HFF-Myc (cell line): ENCODE measurements at places on chromosomes 16 and 17.

GRCh38 chr16:8199390-8199789, 390.9 kb downstream of the TMEM114 start:
- no peak for DNase-seq

DNA sequence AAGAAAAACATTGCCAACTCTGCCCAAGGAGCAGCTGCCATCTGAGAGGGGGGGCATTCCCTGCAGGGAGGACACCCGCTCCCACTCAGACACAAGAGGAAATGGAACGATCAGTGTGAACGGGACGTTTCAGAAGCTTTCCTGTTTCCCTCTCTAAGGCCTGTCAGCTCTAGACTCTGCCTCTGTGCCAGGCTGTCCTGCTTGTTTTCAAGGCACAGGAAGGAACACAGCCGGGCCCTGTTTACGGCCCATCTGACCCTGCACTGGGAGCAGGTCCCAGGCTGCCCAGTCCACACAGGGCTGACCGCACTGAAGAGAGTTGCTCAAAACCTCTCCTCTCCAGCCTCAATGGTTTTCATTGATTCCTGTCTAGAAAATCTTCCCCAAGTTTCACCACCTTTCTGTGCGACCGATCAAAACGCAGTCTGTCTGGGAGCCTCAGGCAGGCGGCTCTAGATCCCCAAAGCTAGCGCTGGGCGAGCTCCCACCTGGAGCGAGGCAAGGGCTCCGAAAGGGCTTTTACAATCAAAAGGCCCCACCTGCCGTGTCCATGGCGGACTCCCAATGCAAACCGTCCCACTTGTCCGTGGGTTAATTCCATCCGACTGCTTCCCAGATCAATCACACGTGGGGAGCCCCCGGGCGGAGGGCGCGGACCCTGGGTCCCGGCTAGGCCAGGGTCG, 1.5 kb downstream of the PIEZO1 start:
- no peak for DNase-seq

DNA sequence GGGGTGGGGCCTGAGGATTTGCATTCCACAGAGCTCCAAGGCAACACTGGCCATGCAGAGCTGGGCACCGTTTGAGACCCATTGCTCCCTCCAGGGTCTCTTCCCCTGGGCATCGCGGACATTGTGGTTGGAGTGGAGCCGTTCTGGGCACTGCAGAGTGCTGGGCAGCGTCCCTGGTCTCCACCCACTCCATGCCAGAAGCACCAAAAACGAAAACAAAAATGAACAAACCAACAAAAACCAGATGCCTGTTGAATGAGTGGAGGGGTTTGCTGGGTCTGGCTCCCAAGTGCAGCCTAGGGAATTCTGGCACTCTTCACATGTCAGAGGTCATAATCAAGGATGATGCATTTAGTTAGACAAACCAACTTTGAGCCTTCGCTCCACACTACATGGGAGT, 17.9 kb downstream of the WNT9B start:
- DNase-seq, result no peak

DNA sequence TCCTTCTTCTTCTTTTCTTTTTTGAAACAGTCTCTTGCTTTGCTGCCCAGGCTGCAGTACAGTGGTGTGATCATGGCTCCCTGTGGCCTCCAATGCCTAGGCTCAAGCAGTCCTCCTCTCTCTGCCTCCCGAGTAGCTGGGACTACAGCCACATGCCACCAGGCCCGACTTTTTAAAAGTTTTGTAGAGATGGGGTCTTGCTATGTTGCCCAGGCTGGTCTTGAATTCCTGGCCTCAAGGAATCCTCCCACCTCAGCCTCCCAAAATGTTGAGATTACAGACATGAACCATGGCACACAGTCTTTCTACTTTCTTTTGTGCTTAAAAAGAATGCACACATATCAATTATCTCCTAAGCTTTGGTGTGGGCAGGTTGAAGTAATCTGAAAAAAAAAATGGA, 61.0 kb upstream of the DNAJA2 start:
- DNase-seq, result no peak

- DNase-seq, result no peak
Measured at GRCh38 chr16:4182581-4183236, 59.2 kb downstream of the SRL start.
